ENCODE measurements at places on chromosomes 5 and 9. TPM values are rescaled to one million over a fixed set of nuclear protein-coding genes. Genes with fewer than 3 reads are reported as not detected.

PCDHA4 gene
- total RNA-seq: 0.10 TPM

CAAP1 gene
- total RNA-seq: 17.9 TPM

SHC3 gene
- total RNA-seq: 0.29 TPM

FGF18 gene
- total RNA-seq: 0.10 TPM

PDLIM7 gene
- 142 TPM for total RNA-seq

IRX2 gene
- not detected for total RNA-seq

SLC6A7 gene
- not detected for total RNA-seq

HTR1A gene
- not detected for total RNA-seq

DRD1 gene
- total RNA-seq: not detected

SPATA9 gene
- total RNA-seq: 0.65 TPM

CDX1 gene
- not detected for total RNA-seq

C9 gene
- total RNA-seq: not detected

PCDHB2 gene
- total RNA-seq: 1.6 TPM

SPEF2 gene
- 0.98 TPM for total RNA-seq

ZNF608 gene
- total RNA-seq: 18.2 TPM

FIBCD1 gene
- total RNA-seq: 0.29 TPM

IGFBPL1 gene
- not detected for total RNA-seq

AUH gene
- total RNA-seq: 7.3 TPM

IFNK gene
- total RNA-seq: not detected

ANKRD18B gene
- total RNA-seq: 2.0 TPM

ADCY2 gene
- total RNA-seq: not detected

Measured in vein endothelial cell (primary cell).